ENCODE measurements at places on chromosomes 6 and 20.

- peak; percentile 73 for DNase-seq
Measured at GRCh38 chr6:24855395-24856245, 56.9 kb upstream of the ARMH2 start.

DNA sequence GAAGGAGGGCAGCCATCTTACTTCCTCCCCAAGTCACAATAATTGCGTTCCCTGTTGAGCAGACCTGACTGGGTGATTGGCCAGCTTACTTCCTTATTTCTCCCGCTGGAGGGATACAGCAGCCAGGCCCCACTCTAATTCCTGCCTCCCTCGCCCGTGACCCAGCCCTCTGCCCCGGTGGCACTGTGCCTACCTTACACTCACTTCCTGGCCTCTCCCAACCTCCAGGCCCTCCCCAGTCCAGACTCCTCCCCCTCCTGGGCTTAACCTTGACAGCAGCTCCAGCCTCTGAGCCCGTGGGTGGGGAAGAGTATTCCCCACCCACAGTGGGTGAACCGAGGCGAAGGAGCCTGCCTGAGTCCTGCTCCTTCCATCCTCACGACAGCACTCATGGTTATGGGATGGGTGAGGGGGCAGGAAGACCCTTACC is 3.0 kb downstream of the BAK1 start:
- DNase-seq = no peak

DNA sequence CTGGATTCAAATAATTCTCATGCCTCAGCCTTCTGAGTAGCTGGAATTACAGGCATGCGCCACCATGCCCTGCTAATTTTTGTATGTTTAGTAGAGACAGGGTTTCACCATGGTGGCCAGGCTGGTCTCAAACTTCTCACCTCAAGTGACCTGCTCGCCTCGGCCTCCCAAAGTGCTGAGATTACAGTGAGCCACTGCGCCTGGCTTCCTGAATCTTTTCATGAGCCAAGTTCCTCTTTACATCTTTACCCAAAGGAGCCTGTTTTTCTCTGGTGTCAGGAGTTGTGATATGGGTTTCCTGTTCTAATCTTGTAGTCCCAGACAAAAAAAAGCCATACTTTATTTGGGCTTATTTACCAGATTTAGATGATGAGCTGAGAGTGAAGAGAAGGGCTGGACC is 34.4 kb downstream of the PCNA start:
- DNase-seq = no peak

DNA sequence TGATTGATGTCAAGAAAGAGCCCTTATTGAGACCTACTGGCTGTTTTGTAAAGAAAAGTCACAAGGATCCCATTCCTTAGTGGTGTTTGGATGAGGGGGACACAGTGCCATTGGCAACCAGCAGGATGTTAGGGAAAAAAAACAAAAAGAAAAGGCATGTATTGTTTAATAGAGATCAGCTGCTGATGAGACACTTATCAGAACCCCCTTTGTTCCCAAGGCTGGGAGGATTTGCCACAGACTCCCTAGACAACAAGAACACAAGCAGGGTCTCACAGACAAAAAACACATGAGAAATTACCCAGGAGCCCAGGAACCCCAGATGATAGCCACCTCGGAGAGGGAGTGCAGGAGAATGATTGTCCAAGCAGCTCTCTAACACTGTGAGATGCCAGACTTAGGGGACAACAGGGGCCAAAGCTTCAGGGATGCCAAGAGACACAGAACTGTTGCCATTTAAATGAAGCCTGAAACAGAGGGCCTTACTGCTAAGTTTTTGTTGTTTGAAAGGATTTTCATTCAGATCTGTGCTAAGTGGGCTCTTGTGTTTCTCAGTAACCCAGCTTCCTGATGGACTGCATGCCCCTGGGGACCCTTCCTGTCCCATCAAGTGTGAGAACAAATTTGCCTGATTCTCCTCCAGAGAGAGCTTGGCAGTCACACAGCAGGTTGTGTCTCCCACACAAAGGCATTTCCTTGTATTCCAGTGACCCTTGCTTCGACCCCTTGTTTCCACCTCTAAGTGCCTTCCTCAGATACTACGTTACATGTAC is 48.7 kb upstream of the HEY2 start:
- no peak for DNase-seq

DNA sequence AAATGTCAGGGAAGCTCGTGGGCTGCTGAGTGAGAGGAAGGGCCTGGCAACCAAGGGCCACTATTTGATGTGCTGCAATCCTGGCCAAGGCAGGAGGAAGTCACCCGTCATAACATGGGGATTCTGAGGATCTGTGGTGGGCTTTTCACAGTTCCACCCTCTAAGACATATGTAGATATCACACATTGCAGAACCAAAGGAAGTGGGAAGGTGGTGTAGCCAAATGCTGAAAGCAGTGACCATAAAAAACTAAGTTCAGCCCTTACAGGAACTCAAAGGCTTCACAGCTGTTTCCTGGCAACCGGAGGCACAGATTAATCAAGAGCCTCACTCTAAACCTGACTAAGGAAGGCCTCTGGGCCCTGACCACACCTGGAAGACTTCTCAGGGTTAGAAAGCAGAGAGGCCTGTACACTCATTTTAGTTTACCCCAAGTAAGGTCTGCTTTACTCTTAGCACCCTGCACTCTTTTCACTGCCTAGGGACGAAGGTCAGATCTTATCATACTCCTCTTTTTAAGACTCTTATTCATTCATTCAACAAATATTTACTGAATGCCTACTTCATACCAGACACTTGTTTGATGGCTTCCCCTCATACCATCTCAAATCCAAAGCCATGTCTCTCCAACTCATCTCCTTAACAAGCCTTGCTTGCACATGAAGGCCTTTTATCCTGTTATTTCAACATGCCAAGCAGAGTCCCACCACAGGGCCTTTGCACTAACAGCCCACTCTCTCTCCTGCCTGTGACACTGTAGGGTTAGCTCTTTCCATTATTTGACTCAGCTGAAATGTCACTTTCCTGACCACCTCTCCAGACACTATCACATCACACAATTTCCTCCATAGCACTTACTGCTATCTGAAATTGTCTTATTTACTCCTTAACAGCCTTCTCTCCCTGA is 2.6 kb downstream of the UBE2V1 start:
- DNase-seq = no peak
